Fibroblast of skin of abdomen (primary cell): ENCODE measurements at places on chromosomes 11 and 22.

- peak; percentile 77 for DNase-seq
These were observed 41.5 kb upstream of the HSPA8 start for GRCh38 chr11:123103326-123103980.

- no peak for DNase-seq
These were observed 68.5 kb downstream of the ARFGAP2 start for GRCh38 chr11:47108214-47108613.

DNA sequence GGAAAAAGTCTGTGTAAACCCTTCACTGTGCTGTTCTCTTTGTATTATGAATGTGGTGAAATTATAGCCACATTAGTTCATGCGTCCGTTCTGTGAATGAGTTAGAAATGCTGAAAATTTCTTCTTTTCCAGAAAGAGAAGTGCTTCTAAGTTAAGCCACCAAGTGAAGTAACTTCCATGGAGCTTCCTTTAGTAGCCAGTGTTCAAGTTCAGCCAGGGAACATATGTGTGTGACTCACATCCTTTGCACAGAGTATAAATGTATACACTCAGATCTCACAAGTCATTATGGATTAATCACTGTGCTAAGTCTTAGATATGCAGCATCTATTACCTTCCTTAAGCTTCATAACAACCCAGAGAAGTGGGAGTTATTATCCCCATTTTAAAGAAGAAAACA lies 3.1 kb upstream of the MMP8 start:
- DNase-seq, result peak; percentile 88

DNA sequence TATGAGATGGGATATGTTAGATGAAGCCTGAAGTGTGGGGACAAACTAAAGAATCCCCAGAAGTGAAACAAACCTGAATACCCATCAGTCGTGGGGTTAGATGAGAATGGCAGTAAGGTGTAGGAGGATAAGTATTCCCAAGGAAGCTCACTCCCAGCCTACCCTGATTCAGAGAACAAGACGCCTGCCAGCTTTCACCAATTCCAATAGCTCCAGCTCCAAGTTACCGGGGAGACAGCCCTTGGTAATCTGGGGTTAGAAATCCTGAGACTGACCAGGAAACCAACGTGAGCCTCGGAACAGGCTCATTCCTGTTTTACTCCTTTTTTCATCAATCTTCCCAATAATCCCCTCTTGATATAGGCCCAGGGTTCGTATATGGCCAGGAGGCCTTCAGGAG lies 46.5 kb downstream of the RPL27A start:
- no peak for DNase-seq

DNA sequence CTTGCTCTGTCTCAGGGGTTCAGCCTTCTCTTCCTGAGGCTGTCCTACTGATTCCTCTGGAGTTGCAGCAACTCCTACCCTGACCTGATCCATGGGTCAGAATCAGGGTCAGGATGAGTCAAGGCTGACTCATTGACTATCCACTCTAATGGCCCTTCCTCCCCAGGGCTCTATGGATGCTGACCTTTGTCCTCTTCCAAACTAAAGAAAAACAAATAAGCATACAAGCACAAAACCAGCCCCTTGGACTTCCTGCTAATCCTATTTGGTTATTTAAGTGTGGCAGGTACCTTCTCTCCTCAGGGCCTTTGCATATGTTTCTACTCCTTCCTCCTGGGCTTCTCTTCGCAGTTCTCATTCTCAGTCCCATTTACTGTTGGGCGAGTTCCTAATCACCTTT lies 204.5 kb upstream of the NAV2 start:
- DNase-seq, result no peak

DNA sequence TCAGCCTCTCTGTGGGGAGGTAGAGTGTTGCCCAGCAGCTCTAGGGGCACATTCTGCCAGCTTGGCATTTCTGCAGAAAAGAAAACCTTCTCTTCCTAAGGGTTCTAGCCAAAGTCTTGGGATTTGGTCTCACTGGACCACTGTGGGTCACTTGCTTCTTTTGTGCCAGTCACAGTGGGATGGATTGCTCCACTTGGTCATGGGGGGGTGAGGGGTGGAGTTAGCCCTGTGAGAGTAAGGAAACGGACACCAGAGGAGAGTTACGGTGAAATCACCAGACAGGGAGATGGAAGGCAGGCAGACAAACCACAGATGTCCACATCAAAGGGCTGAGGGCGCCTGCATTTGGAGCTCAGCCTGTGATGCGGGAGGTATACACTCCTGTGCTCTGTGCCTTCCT lies 10.8 kb downstream of the SGSM1 start:
- no peak for DNase-seq

DNA sequence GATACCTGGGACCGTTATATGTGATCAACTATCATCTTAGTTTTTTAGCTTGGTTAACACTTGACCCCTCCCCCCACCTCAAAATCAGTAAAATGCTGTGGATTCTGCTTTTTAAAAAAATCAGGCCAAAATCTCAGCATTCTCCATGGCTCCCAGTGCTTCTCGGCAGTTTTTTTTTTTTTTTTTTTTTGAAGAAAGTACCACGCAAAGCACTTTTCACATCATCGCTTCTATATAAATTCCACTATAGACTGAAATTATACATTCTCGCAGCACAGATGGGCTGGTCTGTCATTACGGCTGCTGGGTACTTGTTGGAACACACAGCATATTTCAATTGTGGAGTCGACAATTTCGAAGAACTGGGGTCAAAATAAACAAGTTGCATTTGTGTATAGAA lies 67.7 kb upstream of the PPARA start:
- DNase-seq, result no peak

- DNase-seq, result no peak
These were observed 1515.6 kb downstream of the TBC1D22A start for GRCh38 chr22:48277868-48278581.
